ENCODE measurements at places on chromosomes 6 and 20. TPM values are rescaled to one million over a fixed set of nuclear protein-coding genes. Genes with fewer than 3 reads are reported as not detected.

- H3K4me3 ChIP-seq = no peak overlapping the region
- peaks cover 44% of the 10 kb centered on the region for H3K27me3 ChIP-seq
- H3K4me1 ChIP-seq = peaks cover 44% of the 10 kb centered on the region
Observed at GRCh38 chr6:127517693-127518092, 1.4 kb downstream of the MTCL3 start.

ZNF311 gene
- total RNA-seq = 0.40 TPM

MUC21 gene
- total RNA-seq = not detected

DNA sequence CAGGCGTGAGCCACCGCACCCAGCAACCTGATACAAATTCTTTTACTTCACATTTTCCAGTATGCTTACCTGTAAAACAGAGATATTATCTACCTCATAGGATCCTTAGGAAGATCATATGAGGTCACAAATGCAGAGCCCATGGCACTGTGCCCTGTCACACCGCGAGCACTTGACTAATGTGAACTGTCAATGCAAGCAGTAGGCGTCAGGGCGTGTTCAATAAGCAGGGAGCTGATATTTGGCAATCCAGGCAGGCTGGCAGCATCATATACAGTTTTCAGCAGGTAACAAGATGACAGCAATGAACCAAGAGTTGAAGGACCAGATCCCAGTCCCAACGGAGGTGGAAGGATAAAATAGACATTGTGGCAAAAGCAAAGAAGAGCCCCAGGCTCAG, 14.6 kb upstream of the ARID1B start:
- H3K4me1 ChIP-seq = peaks cover under 1% of the 10 kb centered on the region
- H3K27me3 ChIP-seq = peaks cover 2% of the 10 kb centered on the region
- H3K36me3 ChIP-seq = no peaks in the 10 kb centered on the region
- DNase-seq = no peak
- no peak overlapping the region for H3K4me3 ChIP-seq

Data from activated CD8-positive, alpha-beta T cell treated with anti-CD3 and anti-CD28 coated beads, Interleukin-2, amount 10 ng/mL, durations not matched to agents 7 days and 5 days (primary cell).